Stimulated activated CD4-positive, alpha-beta T cell treated with anti-CD3 and anti-CD28 coated beads, TNF-alpha, amount 100 ng/mL, for 1 hour (primary cell): ENCODE measurements at places on chromosomes 7 and 10.

DNA sequence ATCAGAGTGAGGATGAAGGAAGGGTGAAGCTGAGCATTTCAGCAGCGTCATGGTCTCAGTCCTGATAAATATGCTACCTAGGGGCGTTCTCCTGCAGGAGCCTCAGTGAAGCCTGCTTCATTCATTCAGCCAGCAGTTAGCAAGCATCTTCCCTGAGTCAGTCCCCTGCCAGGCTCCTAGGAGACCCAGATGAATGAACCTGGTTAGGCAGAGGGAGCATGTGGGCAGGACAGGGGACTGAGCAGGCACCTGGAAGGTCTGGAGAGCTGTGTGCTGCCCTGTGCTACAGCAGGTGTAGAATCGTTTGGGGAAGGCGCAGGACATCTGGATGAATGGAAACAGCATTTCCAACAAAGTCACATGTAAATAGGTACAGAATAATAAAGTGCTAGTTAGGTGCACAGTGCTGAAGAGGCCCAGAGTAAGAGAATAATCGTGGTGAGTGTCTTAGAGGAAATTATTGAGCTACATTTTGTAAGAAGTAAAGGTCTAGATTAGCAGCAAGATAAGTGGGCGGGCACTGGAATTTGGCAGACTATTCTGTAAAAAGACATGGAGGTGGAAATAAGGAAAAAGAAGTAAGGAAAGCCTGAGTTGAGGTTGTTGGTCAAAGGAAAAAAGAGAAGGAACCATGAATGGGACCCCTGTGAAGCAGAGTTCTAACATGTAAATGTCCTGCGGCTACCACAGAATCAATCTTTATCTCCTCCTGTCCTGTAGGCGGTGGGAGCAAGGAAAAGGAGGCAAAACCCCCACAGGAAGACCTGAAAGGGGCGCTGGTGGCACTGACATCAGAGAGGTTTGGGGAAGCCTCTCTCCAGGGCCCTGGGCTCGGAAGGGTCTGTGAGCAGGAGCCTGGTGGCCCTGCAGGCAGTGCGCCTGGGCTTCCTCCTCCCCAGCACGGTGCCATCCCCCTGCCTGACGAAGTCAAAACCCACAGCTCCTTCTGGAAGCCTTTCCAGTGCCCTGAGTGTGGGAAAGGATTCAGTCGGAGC is 12.0 kb downstream of the ZSCAN25 start:
- no peak for DNase-seq

DNA sequence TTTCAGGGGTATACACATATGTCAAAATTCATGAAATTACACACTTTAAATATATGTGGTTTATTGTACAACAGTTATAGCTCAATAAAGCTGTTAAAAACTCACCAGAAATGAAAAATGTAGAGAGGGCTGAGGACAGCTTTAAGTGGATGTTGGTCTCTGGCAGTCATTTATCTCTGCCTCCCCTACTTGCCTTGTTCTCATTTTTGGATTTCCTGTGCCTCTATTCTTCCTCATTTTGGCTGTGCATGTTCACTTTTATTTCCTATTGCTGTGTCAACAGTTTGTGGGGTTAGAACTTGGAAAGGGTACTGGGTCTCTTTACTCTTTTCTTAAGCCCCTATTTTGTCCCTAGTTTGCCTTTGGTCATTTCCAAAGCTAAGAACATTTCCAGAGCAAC is 18.6 kb upstream of the MEST start:
- DNase-seq: no peak

DNA sequence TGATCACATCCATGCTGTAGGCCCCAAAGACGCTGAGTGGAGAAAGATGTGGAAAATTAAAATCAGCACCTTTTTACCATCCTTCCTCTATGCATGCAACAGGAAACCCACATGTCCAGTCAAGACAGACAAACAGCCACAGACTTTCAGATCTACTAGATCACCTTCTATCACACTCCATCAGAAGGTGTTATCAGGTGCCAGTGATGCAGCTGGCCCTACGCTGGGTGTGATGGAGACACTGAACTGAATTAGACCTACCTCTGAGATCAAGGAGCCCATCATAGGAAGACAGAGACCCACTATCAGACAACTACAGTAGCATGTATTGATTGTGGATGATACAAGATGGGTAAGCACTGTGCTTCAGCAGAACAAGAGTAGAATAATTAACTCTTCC is 15.5 kb downstream of the CYP3A4 start:
- DNase-seq: no peak

DNA sequence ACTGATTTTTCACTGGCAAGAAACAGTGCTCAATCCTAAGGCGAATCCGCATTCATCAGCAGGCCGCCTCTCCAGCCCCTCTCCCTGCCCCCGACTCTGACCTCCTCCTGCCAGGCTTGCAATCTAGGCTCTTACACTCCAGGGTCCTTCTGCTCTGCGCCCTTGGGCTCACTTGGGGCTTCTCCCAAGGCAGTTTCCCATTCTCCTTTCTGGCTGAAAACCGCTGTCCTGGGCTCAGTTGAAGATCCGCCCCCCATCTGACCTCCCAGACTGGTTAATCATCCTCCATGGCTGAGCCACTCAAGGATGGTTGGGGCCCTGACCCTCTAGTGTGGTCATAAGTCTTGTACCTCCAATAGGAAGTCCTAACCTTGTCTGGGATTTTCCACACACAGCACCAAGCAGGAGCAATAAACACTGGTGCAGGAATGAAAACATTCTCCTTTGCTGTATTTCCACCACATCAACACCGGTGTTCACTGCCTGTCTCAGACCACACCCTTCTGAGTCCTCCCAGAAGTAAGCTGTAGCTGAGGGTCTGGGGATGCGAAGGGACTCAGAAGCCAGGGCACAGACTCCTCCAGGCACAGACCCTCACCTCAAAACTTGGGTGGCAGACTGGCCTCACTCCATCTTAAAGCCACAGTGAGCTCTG is 42.4 kb downstream of the TNS3 start:
- no peak for DNase-seq

- DNase-seq: no peak
These were observed 257.9 kb downstream of the PTEN start for GRCh38 chr10:88121361-88121760.

- no peak for DNase-seq
These were observed 155.0 kb upstream of the LYZL2 start for GRCh38 chr10:30784524-30784896.

DNA sequence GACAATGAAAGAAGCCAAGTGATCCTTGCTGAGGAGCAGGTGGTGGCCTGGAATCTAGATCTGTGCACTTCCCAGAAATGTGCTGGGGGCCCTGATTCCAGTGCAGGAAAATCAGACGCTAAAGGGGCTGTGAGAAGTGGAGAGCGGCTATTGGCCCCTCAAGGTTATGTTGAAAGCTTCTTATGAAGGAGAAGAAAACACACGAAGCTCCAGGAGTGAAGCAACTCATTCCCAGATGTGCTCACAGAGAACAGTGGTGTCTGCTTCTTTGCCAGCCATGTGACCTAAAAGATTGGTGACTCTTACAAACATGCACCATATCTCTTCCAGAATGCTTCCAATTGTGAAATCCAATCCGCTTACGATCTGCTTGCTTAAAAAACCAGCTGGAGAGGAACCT is 679.3 kb upstream of the IGFBP3 start:
- DNase-seq: no peak

- DNase-seq: no peak
These were observed 111.7 kb upstream of the MBL2 start for GRCh38 chr10:52883996-52884871.

DNA sequence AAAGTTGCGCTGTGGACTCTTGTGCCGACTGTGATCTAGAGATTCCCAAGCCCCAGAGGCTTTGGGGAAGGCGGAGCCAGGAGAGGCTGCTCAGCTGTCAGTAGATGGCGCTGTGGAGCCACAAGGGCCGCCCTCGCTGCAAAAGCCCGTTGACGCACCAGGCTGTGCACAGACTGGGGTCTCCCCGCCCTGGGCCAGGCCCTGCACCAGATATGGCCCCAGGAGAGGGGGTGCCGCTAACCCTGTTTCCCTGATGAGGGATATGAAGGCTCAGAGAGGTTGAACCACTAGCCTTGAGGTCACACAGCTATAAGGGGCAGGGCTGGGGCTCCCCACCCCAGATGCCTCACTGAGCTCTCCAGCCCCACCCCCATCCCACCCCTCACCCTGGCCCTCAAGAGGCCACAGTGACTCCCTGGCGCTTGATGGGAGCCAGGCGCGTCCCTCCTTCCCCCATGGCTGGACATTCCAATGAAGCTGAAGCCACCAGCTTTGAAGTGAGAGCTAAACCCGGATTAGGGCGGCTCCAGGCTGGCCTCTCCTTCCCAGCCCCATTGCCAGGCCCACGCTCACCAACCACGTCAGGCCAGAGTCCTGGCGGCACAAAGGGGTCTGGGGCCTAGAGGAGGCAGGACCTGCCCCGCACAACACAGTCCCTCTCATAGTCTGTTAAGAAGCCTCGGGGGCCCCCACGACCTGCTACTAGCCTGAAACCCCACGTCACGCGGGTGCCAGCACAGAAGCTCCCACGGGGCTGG is 26.4 kb downstream of the MYL10 start:
- peak; percentile 34 for DNase-seq

GRCh38 chr10:124344931-124345330 is 73.8 kb downstream of the OAT start:
- DNase-seq: no peak

DNA sequence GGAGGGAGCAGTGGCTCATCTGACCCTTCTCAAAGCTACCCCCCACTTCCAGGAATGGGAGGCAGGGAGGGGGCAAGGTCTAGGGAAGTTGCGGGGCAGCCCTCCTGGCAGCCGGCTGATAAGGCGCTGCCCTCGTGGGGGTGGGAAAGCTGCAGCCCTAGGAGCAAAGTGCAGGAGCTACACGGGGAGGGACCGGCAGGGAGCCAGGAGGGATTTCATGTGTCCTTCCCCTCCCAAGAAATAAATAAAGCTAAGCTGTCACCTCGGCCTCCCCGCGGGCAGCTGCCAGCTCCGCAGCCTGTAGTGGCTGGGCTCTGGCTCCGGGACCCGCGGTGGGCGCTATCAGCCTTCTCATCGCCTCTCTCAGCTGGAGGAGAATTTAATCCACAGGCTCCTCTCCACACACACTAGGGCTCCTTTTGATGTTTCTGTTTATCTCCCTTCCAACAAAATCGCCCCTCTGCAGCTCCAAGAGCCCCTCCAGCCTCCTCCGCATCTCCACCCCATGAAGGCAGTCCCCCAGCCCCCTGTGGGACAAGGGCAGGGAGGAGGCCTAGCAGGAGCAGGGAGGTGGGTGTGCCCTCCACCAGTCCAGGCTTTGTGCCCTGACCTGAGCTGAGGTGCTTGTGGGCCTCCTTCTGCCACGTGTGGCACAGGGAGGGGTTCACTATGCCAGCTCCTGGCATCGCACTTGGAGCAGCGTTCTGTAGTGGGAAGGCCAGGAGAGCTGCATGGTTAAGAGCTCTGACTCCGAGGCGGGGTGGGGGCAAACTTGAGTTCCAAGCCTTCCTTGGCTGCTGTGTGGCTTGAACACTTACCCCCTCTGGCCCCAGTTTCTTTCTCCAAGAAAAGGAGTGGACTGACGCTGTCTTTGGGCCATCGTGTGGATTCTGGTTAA is 80.5 kb downstream of the C10orf105 start:
- DNase-seq: no peak

DNA sequence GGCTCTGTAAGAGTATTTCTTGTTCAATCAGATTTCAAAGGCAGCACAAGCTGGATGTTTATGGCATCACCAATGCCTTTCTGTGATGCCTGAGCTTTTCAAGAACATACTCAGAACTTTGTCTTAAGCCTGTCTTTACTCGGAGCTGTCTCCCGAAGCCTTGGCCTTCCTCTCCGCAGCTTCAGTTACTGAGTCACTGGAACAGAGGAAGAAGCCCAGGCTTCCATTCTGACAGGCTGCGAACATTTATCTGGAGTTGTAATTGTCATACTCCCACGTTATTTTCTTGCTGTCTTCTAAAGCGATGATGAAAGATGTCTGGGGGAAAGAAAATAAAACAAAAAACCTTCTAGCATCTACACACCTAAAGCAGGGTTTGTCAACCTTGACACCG is 43.9 kb downstream of the GRK5 start:
- no peak for DNase-seq

DNA sequence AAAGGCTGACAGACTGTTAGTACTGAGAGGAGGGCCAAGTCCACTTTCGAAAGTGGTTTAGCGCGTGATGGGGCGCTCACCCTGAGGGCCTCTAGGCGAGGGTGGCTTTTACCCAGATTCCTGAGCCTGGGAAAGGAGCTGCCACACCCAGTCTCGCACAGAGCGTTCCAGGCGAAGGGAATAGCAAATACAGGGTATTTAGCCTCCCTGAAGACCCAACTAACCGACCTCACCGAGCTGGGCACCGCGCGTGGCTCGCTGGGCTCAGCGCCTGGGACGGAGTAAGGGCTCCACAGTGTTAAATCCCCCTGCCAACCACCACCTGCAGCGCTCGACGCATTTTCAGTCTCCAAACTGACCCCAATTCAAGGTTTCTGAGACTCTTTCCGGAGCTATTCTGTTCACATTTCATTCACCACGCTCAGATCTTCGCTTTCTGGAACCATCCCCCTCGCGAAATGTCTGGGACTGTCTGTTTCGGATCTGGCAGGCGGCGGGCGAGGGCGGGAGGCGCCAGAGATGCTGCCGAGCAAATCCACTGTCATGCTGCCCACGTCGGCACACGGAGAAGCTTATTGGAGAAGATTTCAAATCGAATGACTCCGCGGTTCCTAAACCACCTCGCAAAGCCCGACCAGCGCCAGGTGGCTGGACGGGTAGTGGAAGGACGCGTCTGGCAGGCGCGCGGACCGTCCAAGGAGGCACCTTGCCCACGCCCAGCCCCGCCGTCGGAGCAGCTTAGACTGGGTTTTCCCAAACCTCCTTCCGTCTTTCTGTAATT is 1.4 kb upstream of the OSBPL3 start:
- peak; percentile 42 for DNase-seq

GRCh38 chr7:141979568-141979967 is 6.0 kb upstream of the TAS2R38 start:
- DNase-seq: no peak

DNA sequence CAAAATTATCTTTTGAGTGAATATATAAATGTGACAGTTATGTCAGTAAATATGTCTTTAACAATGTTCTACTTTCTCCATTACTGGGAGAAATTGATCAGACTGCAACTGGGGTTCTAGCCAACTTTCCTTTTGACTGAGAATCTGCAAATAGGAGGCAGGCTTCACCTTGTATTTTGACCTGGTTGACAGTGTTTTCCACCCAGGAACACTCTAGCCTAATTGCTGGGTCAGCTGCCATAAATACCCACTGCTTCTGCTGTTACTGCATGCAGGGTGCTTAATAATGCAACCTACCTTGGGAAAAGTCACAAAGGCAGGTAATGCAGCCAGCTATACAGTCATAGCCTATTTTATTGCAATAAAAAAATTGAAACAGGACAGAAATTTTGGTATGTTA is 319.0 kb downstream of the DGKB start:
- no peak for DNase-seq

GRCh38 chr7:92251181-92251580 is 5.4 kb downstream of the ANKIB1 start:
- no peak for DNase-seq

DNA sequence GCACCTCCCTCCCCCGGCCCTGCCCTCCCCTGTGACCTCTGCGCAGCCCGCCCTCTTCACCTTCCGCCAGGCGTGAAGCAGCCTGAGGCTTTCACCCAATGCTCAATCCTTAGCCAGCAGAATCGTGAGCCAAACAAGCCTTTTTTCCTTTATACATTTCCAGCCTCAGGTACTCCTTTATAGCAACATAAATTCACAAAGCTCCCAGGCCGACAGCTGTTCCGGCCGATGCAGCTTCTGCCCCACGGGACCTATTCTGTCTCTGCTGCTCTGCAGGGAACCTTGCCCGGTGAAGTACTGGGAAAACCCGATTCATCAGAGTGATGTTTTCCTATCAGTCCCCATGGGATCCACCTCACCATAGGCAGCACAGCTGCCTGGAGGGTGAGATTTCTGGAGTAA is 87.4 kb downstream of the CHST15 start:
- DNase-seq: no peak
